H7 (cell line): ENCODE measurements at places on chromosomes 12 and 14. TPM values are rescaled to one million over a fixed set of nuclear protein-coding genes. Genes with fewer than 3 reads are reported as not detected.

ART4 gene
- not detected in 2 replicates for total RNA-seq

BATF gene
- not detected in 2 replicates for total RNA-seq

KRT85 gene
- not detected in 2 replicates for total RNA-seq

STYK1 gene
- total RNA-seq: 2.0 and 2.9 TPM in 2 replicates

CLEC9A gene
- total RNA-seq: not detected in 2 replicates

MYH6 gene
- total RNA-seq: 0.03 TPM in 1 of 2 replicates, not detected in the other

PRR4 gene
- 0.78 and 2.1 TPM in 2 replicates for total RNA-seq

AMIGO2 gene
- total RNA-seq: 10.3 and 15.3 TPM in 2 replicates

ERGIC2 gene
- 70.8 and 71.3 TPM in 2 replicates for total RNA-seq

RBM19 gene
- 36.1 and 42.6 TPM in 2 replicates for total RNA-seq

KMT2D gene
- total RNA-seq: 16.2 and 20.8 TPM in 2 replicates

RIN3 gene
- total RNA-seq: 0.15 and 0.76 TPM in 2 replicates

KRT2 gene
- not detected in 2 replicates for total RNA-seq

OTX2 gene
- total RNA-seq: 85.8 and 148 TPM in 2 replicates

NOP9 gene
- total RNA-seq: 27.2 and 32.4 TPM in 2 replicates

DAO gene
- not detected in 2 replicates for total RNA-seq

MGAT4C gene
- total RNA-seq: 12.1 and 15.7 TPM in 2 replicates

EP400 gene
- total RNA-seq: 7.4 and 9.9 TPM in 2 replicates
